ENCODE measurements at places on chromosomes 11 and 22. TPM values are rescaled to one million over a fixed set of nuclear protein-coding genes. Genes with fewer than 3 reads are reported as not detected.

The RAB38 gene
- 1.7 TPM for total RNA-seq

The DDI1 gene
- total RNA-seq, result under 0.01 TPM

The PSMC3 gene
- total RNA-seq, result 92.8 TPM

The MCAT gene
- 14.3 TPM for total RNA-seq

Measured in hair follicle dermal papilla cell (primary cell).